ENCODE measurements at places on chromosomes 6 and 20.

DNA sequence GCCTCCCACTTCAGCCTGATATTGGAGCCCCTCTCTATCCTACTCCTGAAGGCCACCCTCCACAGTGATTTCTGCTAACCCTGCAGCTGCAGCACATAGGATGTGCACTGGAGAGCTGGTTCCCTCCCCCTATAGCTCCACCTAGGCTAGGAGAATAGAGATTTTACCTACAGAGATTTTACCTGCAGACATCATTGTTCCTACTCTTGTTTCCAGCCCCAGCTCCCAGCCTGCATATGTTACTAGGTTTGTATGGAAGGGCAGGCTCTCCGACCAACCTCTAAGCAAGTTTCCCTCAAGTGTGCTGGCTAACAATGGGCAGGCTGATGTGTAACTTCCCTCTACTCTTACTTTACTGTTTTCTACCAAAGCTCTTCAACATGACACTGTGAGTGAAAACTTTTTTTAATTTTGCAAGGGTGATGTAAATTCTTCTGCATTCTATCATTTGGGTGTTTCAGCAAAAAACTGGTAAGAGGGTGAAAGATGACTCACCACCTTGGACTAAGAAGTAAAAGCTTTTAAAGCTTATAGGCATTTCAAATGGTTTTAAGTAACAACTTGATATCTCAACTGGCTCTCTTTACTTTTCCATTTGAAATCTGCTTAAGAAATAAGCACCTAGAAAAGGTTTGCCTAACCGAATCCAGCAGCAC is 106.8 kb downstream of the CDK19 start:
- DNase-seq, result no peak

DNA sequence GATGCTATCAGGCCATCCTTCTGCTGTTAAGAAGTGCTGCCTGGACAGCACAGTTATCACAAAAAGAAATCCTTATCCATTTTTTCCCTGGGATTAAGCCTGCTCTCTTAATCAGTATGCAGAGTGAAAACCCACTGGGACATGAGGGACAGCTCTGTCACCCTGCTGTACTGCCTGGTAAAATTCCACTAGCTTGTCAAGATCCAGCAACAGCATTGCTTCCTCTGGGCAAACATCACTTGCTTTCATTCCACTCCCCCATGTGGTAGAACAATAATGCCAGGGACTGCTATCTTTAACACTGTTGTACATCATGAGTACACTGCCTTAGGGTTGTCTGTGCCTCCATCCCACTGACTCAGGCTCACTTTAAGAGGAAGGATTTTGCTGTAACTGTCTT is 331.3 kb downstream of the KIF16B start:
- DNase-seq, result no peak

DNA sequence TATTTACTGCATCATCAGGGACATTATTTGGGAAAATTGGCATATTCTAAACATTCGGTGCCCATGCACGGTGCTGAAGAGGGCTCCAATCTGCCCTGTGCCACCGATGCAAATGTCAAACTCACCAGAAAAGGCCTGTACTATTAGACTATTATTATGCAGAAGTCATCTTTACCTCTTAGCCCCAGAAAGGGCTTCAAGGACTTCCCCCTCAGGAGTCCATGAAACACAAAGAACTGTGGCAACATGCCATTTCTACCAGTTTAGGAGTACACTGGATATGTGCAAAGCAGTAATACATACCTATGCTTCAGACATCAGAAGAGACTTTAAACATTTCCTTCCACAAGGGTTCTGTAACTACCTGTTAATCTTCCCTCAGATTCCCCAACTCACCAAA is 8.6 kb downstream of the DIDO1 start:
- DNase-seq, result no peak

DNA sequence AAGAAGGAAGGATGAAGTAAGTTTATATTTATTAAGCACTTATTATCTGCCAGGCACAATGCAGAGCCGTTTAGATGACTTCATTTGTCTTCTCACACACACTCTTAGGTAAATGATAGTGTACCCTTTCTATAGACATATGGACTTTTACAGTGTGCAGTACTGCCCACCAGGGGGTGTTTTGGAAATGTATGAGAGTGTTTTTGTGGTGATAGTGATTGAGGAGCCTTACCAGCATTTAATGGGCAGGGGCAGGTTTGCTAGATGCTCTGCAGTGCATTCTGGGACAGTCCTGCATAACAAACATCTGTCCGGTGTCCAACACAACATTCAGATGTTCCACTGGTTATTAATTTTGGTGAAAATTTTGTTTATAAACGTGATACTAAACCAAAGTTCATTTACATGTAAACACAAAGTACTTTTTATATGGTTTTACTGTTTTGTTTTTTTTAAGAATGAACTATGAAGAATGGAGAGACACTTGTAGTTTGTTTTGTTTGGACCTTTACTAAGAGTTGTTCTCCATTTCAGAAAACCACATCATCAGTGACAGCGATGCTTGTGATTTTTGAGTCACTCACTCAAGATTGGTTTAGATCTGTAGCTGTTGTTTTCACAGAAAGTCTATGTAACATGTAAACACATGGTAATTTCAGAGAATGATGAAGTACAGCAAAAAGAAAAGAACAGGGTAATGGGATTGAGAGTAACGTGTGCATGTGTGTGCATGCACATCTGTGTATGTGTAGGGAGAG is 19.9 kb downstream of the KCNS1 start:
- no peak for DNase-seq

- DNase-seq, result peak; percentile 82
These were observed 4.1 kb downstream of the TTBK1 start for GRCh38 chr6:43247114-43247999.

DNA sequence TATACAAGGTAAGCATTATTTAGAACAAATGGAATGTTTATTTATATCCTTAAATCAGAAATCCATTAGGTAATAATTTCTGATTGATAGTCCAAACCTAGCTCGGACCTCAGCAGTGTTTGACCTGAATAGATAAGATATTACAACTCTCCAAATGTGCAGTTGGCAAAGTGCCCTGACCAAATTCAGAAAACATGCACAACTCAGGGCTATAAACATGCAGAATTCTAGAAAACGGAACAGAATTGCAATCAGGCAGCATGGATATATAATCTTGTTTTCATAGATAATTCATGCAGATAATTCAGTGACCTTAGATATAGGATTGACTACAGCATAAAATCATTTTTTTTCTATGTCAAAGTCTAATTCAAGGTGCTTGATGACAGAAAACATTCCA is 626.6 kb upstream of the CITED2 start:
- DNase-seq, result no peak

- no peak for DNase-seq
These were observed 262.0 kb upstream of the JARID2 start for GRCh38 chr6:14983599-14984518.

DNA sequence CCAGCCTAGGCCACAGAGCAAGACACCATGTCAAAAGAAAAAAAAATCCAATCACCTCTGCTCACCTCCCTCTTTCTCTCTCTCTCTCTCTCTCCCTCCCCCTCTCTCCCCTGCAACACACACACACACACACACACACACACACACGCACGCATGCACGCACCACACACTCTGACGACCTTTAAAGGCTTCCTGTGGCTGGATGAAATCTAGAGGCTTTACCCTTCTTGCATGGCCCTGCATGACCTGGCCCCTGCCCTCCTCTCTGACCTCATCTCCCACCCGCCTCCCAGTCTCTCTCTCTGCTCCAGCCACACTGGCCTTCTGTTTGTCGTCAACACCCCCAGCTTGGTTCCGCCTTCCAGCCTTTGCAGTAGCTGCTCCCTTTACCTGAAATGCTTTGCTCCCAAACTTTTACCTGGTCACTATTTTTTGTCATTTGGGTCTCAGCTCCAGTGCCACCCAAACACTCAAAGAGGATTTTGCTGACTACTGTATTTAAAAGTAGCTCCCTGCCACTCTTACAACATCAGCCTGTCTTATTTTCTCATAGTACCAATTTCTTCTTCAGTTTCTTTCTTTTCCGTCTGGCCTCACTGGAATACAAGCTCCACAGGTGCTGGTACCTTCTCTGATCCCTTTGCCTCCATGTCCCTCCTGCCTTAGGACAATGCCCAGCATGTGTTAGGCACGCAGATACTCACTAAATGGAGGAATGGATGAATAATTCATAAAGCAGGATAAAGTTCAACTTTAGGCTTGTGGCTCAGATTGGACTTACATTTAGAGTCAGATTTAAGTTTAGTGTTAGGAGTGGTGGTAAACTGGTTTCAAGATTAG is 4.3 kb upstream of the LTA start:
- no peak for DNase-seq

GRCh38 chr6:32922083-32922482 is 18.7 kb downstream of the HLA-DMB start:
- DNase-seq, result no peak

GRCh38 chr6:292506-293192 is 362 bp downstream of the DUSP22 start:
- peak; percentile 85 for DNase-seq

GRCh38 chr6:37938909-37939308 is 119.4 kb downstream of the ZFAND3 start:
- DNase-seq, result no peak

DNA sequence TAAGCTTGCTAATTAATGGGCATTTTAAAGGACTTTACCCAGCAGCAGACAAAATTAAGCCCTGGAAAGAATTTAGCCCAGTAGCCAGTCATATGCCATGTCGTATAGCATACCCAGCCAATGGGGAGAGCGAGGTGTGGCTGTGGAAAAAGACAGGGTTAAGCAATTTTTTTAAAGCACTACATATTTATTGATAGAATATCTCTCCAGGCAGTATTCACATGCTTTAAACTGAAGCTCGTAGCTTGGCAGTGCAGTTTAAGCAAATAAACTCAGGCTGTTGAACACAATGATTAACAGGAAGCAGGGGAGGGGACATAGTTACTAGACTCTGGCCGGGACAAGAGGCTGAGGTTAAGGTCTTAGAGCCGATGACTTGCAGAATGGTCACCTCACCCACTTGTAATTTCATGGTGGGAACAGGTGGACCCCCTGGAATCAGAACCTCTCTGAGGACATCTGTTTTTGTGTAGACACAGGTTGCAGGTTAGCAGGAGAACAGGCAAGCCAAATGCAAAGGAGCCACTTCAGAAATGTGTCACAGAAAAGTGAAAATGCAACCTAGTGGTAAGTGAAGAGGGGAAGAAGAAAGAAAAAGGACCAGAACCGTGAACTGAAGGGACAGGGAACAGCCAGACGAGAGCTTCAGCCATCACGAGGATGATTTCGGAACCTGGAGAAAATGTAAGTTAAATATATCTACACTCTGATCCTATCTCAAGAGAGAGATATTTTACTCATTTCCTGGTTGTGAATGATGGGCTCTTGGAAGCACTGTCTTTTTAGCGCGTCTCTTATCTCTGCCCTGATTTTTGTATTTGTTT is 7.2 kb downstream of the GCNT2 start:
- DNase-seq, result no peak

DNA sequence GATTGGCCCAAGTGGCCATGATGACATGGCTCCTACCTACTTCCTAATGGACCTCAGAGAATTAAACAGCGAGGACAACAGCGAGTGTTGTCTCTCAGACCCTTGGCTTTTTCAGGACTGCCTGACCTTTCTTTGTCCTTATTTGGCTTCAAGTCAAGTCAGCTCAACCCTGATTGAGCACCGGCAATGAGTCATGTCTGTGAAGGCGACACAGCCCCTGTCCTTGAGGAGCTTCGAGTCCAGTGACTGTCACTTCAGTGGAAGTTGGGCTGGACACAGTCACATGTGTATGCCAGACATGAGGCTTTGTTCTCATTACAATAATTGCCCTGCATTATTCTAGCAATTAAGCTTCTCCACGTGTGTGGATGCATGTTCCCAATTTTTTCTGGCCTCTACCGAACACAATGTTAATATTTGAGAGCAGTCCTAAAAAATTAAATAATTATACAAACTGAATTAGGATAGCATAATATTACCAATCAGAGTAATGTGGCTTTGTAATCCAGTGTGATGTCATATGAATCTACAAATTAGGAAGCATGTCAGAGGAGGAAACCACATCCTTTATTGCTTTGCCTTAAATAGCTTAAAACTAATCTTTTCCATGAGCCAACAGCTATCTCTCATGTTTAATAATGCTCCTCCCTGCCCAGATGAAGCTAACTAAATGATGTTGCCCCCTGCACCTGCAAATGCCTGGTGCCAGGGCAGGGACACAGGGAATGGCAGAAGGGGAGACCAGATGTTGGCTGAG is 178.6 kb downstream of the CDH26 start:
- DNase-seq, result no peak

- no peak for DNase-seq
These were observed 13.3 kb downstream of the PLCG1 start for GRCh38 chr20:41150664-41151063.

DNA sequence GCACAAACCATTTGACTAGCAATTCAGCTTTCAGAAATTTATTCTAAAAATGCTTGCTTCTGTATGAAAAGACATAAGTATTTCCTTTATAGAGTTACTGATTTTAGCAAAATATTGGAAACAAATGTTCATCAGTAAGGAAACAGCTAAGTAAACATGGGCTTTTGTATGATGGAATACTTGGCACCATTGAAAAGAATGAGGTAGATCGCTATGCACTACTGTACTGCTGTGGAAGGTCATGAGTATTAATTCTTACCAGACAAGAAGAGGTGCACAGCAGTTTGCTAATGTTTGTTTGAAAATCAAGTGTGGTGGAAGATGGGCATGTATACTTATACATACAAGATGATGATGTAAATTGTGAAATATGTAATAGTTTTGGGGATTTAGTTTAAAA is 73.0 kb downstream of the FARS2 start:
- DNase-seq, result no peak

DNA sequence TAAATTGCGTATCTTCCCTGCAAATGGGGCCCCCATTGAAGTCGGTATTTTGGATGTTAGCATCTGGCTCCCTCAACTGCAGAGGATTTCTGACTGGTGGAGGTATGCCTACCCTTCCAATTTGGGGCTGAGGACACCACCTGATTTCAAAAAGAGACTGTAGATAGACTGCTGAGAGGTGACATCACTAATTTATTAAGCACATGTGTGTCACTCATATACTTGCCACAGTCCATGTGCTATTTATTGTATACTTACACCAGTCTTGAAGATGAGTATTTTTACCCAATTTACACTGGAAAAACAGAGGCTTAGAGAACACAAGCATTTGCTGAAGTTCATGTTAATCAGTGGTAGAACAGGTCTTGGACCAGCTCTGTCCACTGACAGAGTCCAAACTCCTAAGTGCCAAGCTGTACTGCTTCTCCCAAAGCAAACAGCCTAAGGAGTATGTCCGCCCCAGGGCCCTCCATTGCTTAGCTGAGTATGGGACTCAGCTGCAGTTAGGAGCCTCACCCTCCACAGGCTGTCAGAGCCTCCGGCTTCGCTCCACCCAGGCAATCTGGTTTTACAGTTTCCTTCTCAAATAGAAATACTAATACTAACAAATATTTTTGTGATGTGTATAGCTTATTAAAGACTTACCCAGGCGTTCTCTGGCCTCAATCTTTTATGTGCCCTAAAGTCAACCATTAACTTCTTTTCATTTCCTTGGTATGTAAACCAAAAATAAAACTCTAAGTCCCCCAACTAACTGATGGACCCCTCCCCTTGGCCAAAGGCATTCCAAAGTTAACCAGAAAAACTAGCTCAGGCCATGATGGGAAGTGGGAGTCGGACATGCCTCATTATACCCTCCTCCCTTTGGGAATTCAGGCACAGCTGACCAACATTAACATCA is 17.5 kb downstream of the RIN2 start:
- no peak for DNase-seq
